Small intestine (tissue), 16 donors: ENCODE measurements at places on chromosomes 1 and 21. TPM values are rescaled to one million over a fixed set of nuclear protein-coding genes. Genes with fewer than 3 reads are reported as not detected.

DNA sequence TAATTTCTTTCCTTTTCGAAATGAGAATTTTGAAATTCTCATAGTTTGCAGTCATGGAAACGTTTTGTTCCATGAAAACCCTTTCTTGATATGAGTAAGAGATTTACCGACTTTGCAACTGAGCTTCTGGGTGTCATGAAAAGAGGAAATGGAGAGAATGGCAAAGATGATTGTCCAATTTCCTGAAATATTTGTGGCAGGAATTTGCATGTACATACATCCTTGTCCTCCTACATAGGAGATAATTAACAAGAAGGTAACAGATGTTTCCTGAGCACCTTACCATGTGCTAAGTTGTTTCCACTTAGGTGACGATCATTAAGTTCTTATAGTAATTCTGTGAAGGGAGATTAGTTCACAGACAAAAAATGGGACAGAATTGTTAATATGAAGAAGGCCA, 170.7 kb downstream of the NEGR1 start:
- no peaks in the 10 kb centered on the region for H3K27me3 ChIP-seq
- H3K4me3 ChIP-seq = no peak overlapping the region
- H3K27ac ChIP-seq = no peak overlapping the region
- H3K4me1 ChIP-seq = no peaks in the 10 kb centered on the region
- H3K36me3 ChIP-seq = no peaks in the 10 kb centered on the region

DNA sequence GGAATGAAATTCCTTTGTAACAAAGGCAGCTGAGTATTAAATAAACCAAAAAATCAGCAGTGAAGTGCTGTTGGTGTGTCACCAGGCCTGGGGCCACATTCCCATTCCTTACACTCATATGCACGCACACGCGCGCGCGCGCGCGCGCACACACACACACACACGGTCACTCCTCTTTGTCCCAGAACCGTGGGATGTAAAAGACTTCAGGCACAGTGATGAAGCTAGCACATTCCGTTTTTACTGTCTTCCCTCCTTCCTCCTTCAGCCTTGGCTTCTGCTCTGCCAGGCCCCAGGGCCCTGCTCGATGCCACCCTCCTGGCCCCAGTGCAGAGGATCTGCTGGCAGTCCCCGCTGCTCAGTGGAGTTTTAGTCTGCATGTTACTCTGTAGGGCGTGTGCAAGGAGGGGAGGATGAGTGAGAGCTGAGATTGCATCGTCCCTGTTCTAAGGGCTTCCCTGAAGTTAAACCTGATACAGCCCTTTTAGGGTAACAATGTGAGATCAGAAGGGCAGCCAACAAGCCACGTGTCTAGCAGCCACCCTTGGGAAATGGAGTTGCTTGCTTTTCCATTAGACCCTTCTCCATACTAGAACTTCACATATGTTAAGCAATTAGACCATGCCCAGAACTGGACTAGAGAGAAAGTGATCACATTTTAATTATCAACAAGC, 71.7 kb upstream of the WDR26 start:
- DNase-seq = no peak
- H3K36me3 ChIP-seq = no peaks in the 10 kb centered on the region
- H3K27me3 ChIP-seq = no peaks in the 10 kb centered on the region
- no peak overlapping the region for H3K27ac ChIP-seq
- H3K4me1 ChIP-seq = peaks cover 10% of the 10 kb centered on the region
- no peak overlapping the region for H3K4me3 ChIP-seq

DNA sequence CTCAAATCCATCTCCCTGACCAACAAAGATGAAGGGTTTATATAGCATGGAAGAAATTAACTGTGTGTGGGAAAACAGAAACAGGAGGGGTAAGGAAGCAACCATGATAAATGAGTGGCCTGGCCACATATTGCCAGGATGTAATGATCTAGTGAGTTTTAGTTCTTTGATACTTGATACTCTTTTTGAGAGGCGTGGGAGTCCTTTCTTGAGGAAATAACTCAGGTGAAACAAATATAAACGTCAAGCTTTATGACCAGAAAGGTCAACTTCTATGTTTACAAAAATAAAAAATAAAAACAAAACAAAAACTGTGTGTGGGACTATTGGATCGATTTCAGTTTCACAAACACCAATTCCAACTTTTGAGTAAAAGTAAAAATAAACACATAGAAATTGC, 860.8 kb upstream of the B3GALT2 start:
- H3K4me3 ChIP-seq = no peak overlapping the region
- no peaks in the 10 kb centered on the region for H3K36me3 ChIP-seq
- DNase-seq = no peak
- H3K27ac ChIP-seq = no peak overlapping the region

- DNase-seq = no peak
- H3K36me3 ChIP-seq = no peaks in the 10 kb centered on the region
- peaks cover 4% of the 10 kb centered on the region for H3K27me3 ChIP-seq
- H3K27ac ChIP-seq = no peak overlapping the region
- H3K4me1 ChIP-seq = no peaks in the 10 kb centered on the region
Measured at GRCh38 chr1:53332833-53333232, 5.0 kb upstream of the LRP8 start.

- no peak for DNase-seq
- no peaks in the 10 kb centered on the region for H3K4me1 ChIP-seq
- H3K36me3 ChIP-seq = no peaks in the 10 kb centered on the region
- H3K27ac ChIP-seq = no peak overlapping the region
- H3K4me3 ChIP-seq = no peak overlapping the region
- H3K27me3 ChIP-seq = no peaks in the 10 kb centered on the region
Measured at GRCh38 chr1:12518931-12519692, 98.9 kb downstream of the DHRS3 start.

SYTL1 gene
- polyA plus RNA-seq = 9.5 TPM

CFAP57 gene
- polyA plus RNA-seq = 0.03 TPM

HSPA6 gene
- 1.1 TPM for polyA plus RNA-seq
